Mucosa of gallbladder (tissue), 1 donor: ENCODE measurements at places on chromosomes 2 and 18.

DNA sequence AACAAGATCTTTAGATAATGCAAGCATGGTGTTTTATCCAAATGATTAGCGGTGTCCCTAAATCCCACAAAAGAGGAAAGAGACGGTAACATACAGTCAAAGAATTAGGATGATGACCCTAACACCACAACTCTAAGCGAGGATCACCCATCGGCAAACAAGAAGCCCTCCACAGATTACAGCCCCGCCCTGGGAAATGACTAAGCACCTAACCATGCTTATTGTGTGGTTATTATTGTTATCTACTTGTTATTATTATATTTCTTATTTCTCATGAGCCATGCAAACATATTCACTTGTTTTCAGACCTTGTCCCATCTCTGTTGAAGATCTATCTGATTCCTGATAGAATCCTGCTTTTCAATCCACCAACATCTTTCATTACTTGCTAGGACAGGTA lies 651.3 kb downstream of the NYAP2 start:
- no peak for DNase-seq

- no peak for DNase-seq
Measured at GRCh38 chr2:157307021-157307420, 18.6 kb downstream of the ERMN start.

- DNase-seq, result no peak
Measured at GRCh38 chr2:1455466-1455865, 42.2 kb downstream of the TPO start.

DNA sequence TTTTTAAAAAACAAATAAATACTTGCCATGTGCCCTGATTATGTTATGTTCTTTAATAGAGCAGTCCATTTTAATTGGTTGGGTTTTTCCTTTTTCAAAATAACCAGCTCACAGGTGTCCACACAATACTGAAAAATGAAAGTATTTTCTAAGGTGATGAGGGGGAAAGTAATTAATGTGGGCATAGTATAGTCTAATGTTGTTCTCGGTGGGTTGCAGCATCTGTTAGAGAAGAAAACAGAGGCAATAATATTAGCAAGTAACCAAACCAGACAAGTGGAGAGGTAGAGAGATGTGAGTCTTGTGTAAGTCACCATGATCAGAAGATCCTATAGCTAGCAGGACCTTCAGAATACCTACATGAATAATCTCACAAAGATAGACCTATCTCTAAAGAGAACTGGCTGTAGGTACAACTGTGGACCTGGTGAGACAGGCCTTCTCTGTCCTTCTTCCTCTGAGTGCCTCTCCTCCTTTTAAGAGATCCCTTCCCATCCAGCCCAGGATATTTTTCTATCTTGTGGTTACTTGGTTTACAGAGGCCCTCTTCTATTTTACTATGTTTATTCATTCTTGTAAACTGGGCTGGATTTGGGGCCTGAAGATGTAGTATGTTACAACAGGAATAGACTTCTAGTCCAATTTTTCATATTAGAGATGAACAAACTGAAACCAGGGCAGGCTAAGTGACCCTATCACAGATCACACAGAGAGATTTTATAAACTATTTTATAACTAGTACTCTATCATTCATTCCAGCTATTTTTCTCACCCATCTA lies 67.1 kb upstream of the MSTN start:
- DNase-seq, result no peak

DNA sequence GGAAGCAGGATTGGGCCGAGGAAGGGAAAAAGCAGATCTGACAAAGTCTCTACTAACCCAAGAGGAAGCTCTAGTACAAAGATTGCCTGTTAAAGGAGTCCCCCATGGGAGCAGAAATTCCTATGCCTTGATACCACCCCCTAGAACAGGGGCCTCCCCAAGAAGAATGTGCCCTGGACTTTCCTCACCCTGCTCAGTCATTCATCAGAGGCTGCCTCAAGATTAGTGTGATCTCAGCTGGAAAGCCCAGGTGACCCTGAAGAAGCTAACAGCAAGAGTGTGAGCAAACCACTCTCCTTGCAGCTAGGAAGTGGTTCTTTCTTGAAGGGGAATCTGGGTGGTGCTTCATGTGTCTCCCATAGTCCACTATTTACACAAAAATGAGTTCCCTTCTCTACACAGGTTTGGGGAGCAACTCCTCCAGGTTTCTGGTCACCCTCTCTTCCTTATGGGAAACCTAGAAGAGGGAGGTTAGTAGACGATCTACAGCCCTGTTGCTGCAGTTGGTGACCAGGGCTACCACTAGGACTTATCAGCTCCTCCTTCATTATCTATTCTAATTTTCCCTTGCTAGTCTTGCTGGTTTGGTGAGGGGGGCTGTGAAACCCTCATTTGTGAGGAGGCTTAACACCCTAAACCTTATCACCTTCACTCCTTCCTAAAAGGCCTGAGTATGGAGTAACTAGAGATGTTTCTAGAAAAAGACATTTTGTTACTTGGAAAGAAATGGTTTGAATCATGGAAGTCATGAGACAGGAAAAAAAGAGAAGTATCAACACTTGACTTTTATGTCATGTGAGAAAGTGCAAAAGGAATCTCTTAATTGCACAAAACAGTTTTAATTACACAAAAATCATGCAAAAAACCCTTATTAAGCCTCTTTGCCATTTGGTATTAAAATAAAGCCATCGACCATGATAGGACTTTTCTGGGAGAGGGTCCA lies 2.9 kb upstream of the WDR7 start:
- no peak for DNase-seq

GRCh38 chr2:72980535-72981217 lies 63.4 kb downstream of the EMX1 start:
- no peak for DNase-seq

- no peak for DNase-seq
Measured at GRCh38 chr2:214050731-214051130, 360.1 kb upstream of the VWC2L start.

- no peak for DNase-seq
Measured at GRCh38 chr2:215036314-215036713, 102.1 kb downstream of the ABCA12 start.

DNA sequence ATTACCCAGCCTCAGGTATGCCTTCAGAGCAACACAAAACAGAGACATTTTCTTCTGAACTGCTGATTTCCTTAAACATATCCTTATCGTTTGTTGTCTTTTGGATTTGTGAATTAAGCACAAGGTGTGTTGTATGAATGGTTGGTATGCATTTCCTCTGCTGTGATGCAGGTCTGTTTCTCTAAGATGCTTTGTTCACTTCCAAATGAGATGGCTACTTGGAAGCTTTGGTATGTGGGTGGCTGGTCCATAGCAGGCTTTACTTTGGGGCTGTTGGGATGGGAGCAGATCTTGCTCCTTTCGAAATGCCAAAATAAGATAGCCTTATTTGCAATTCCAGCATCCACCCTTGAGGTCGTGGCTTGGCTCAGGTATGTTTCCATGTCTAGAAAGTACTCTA lies 257.2 kb downstream of the INSIG2 start:
- no peak for DNase-seq

- no peak for DNase-seq
Measured at GRCh38 chr2:213281156-213281555, 3.1 kb upstream of the SPAG16 start.

DNA sequence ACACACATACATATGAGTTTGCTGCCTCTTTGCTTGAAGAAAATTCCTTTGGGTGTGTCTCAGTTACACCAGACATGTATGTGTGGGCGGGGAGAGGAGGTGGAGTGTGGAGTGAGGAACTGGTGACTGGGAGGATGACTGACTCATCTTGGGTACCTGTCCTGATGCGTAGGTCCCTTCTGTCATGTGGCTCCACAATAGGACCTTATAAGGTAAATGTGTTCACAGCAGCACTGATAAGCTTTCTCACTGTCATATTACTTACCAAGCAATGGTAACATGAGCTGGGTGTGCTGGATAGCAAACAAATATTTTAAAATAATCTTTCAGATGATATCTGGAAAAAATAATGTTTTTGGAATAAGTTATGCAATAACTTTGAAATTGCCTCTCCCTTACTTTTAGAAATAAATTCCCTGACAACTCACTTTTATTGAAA lies 45.1 kb downstream of the SLC9A2 start:
- no peak for DNase-seq

DNA sequence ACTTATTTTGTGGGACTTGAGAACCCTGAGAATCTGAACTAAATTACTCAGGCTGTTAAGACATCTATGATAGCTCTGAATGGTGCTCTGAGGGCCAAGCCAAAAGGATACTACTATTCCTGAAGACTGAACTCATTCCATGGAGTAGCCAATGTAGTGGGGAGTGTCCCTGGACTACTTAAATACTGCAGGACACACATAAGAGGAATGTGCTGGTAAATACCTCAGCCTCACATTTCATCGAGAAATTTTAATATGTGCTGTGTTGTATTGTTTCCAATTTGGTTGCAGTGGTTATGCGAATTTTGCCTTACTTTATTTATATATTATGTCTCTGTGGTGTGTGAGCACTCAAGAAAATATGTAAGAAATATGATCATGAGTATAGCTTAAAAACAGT lies 264.4 kb upstream of the FIGN start:
- DNase-seq, result no peak

DNA sequence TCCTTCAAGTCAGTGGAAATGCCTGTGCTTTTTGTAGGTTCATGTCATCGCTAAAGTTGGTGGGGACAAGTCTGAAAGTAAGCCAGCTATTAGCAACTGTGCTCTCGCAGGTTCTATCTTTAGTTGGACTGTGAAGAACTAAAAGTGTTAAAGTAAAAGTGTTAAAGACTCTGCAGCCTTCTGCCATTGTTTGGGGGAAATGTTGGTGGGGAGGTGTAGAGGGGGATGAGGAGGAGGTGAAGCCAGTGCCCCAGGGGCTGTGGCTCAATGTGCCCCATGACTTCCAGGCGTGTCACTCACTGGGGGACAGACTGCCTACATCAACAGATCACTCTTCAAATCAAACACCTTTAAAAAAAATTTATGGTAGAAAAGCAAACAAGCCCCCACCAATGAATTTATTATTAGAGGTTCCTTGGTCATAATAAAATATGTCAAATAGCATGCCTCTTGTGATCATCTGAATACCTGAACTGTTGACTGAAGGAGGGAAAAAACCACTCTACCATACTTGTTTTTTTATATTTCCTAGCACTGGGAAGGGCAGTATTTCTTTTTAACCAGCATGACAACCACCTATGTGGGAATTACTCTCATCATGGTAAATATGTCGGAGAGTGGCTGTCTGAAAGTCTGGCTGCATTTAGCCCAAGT lies 19.3 kb downstream of the TGFA start:
- no peak for DNase-seq

- no peak for DNase-seq
Measured at GRCh38 chr2:240399419-240400324, 35.8 kb upstream of the GPC1 start.

- DNase-seq, result no peak
Measured at GRCh38 chr2:171985076-171985475, 14.7 kb upstream of the METAP1D start.

GRCh38 chr2:98234776-98235175 lies 111.5 kb upstream of the CNGA3 start:
- no peak for DNase-seq

DNA sequence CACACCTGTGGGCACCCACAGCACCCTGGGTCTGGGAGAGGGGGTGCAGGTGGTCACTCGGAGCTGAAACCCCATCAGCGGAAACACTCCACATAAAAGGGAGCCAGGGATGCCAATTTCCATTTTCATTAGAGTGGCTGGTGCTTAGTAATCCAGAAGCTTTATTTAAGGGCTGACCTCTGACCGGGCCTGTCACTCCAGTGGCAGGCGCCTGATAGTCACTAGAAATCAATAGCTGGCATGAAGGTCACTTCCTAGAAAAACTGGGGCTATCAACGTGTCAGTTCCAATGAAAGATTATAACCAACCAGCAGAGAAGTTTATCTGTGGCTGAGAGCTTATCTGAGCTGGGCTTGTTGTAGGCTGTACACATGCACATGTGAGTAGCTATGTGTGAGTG lies 333.7 kb upstream of the SKOR2 start:
- peak; percentile 13 for DNase-seq

GRCh38 chr18:33803636-33804035 lies 225.6 kb downstream of the ASXL3 start:
- DNase-seq, result no peak

GRCh38 chr2:95046371-95047112 lies 21.0 kb downstream of the MAL start:
- no peak for DNase-seq

- no peak for DNase-seq
Measured at GRCh38 chr2:69945441-69945840, 16.0 kb downstream of the ASPRV1 start.

DNA sequence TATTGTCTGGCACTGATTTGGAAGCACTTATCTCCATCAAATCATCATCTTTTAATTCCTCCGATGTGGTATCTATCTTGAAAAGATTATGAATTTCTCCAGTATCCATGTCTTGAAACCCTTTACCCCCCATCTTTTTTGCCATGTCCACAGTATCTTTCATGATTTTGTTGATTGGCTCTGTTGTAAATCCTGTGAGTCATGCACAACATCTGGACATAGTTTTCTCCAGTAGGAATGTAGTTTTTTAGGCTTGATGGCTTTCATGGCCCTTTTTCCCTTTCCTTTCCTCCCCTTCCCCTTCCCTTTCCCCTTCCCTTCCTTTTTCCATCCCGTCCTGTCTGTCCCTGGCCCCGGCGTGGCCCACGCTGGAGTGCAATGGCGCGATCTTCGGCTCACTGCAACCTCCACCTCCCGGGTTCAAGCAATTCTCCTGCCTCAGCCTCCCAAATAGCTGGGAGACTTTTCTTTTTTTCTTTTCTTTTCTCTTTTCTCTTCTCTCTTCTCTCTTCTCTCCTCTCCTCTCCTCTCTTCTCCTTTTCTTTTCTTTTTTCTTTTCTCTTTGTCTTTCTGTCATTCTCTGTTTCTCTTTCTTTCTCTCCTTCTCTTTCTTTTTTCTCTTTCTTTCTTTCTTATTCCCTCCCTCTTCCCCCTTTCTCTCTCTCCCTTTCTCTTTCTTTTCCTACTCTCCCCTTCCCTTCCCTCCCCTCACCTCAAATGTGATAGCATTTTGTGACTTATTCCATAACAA lies 18.4 kb upstream of the ZNF638 start:
- DNase-seq, result no peak

GRCh38 chr2:172763079-172763478 lies 27.4 kb downstream of the RAPGEF4 start:
- no peak for DNase-seq

- no peak for DNase-seq
Measured at GRCh38 chr2:178188466-178188865, 5.8 kb upstream of the OSBPL6 start.

DNA sequence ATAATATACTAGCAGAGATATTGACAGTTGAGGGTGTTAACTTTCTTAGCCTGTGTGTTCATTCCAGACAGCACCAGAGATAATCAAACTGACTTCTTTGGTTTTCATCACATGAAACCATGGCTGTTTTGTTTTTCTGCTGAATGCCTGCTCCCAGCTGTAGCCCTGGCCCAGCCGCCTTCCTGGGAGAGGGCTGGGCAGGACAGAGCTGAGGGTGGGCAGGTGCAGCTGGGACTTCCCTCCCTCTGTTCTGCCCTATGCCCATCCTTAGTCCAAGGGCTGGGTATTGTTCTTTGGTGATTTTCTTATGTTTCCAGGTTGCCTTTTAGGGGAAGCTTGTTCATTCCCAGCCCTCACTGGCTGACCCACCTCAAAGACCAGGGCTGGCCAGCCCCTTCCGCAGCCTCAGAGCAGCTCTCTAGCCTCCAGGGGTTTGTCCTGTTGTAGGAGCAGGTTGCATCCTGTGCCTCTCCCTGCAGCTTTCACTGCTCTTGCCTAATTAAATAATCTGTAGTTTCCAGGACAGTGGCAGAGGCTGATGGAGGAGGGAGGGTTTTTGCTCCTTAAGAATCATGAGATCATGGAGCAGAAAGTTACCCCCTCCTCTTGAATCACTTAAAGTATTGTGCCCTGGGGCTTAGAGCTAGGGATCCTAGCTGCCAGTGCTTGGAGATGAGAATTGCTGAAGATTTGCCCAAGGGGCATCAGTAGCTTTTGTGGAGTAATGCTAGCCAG lies 61.4 kb downstream of the MTCL1 start:
- no peak for DNase-seq
